Omental fat pad (tissue), 4 donors: ENCODE measurements at places on chromosomes 11 and 22. TPM values are rescaled to one million over a fixed set of nuclear protein-coding genes. Genes with fewer than 3 reads are reported as not detected.

The MS4A6E gene
- total RNA-seq = 10.4 TPM

The OSBP2 gene
- 1.3 TPM for total RNA-seq

DNA sequence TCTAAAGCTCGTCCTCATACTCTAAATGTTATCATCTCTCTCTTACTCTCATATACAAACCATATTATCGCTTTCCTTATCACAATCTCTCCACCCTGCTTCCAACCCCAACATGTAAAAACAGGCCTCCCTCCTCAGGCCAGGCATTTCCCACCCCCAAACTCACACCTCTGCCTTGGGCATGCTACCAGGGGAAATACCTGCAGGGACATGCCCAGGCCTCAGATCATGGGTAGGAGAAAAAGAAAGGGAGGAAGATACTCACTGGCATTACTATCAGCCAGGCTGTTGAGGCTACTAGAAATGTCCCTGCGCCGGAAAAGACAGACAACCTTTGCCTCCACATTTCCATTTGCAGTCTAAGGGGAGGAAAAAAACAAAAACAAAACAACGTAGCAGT lies 1.8 kb downstream of the MTA2 start:
- DNase-seq = no peak

- no peak for DNase-seq
Measured at GRCh38 chr11:16745950-16746605, 7.6 kb downstream of the C11orf58 start.

DNA sequence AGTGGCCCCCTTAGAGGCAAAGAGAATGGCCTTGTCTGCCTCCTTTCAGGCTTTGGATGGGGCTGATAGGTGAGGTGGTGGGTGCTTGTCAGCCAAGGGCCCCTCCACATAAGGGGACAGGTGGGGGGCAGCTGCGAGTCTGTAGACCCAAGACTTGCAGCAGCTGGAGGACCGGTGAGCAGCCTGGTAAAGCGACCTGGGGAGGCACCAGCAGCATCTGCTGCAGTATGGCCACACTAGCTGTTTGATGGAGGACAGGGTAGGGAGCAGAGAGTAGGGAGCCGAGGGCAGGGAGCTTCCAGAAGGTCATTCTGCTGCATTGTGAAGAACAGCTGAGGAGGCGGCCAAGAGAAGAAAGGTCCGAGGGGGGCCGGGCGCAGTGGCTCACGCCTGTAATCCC lies 16.8 kb upstream of the MRTFA start:
- no peak for DNase-seq
